Fibroblast of lung (primary cell): ENCODE measurements at places on chromosomes 2 and 18. TPM values are rescaled to one million over a fixed set of nuclear protein-coding genes. Genes with fewer than 3 reads are reported as not detected.

NHEJ1 gene
- 20.3 and 22.1 TPM in 2 replicates for total RNA-seq

ACTR2 gene
- 67.3 and 90.2 TPM in 2 replicates for total RNA-seq

KIAA2012 gene
- total RNA-seq, result under 0.01 TPM in 1 of 2 replicates, not detected in the other

EVA1A gene
- total RNA-seq, result 16.2 and 31.7 TPM in 2 replicates

PSMA8 gene
- not detected in 2 replicates for total RNA-seq

PXDN gene
- total RNA-seq, result 111 and 153 TPM in 2 replicates

CRACDL gene
- total RNA-seq, result under 0.01 TPM in 1 of 2 replicates, not detected in the other

RAX gene
- total RNA-seq, result not detected in 2 replicates

ZSWIM2 gene
- under 0.01 TPM in 1 of 2 replicates, not detected in the other for total RNA-seq

ALPP gene
- total RNA-seq, result not detected in 2 replicates

C2orf72 gene
- 0.33 TPM in 1 of 2 replicates, not detected in the other for total RNA-seq

DGUOK gene
- 51.6 and 54.3 TPM in 2 replicates for total RNA-seq

PARD3B gene
- total RNA-seq, result 14.9 and 20.6 TPM in 2 replicates

RGPD3 gene
- 0.17 and 0.26 TPM in 2 replicates for total RNA-seq

C2orf78 gene
- total RNA-seq, result not detected in 2 replicates

UGT1A8 gene
- not detected in 2 replicates for total RNA-seq
